ENCODE measurements at places on chromosomes 5 and 9.

GRCh38 chr5:112737070-112737462 is 619 bp upstream of the APC start:
- DNase-seq: no peak

DNA sequence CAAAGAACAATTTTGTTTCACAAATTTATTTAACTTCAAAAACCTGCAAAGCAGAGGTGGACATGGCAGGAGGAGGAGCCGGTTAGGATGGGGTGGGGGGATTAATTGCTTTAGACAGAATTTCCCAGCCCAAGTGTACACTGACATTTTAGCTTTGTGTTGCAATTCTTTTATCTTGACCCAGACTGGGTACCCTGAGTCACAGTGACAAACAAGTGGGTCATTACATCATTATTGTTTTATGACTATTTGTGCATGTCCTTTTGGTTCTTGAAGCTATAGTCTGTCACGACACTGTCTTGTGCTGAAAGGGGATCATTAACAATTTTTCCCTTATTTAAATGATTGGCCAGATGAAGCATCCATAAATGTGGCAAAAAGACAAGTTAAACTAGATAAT is 84.5 kb upstream of the VCAN start:
- no peak for DNase-seq

DNA sequence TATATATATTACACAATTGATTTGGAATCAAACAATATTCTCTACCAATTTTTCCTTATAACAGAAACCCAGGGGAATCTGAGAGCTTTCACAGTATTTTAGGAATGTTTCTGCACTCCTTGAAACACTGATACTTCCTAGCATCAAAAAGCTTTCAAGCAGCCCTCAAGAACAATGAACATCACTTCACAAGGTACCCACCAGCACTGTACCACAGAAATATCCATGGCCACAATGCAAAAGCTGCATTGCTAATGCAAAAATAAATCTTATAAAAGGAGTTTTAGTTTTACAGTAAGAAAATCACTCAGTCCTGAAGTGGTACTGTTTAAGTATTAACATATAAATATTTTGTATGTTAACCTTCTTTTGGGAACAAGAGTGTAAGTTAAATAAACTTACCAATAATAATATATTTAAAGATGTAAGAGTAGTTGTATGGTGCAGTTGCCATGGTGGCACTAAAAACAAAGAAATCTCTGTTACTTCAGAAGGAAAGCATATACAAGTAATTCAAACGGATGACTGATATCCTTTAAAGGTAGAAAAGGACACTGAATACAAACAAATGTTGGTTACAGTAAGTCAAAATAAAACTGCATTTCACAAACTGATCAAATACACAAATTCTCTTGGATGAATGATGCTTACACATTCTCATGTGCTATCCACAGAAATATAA is 8.6 kb downstream of the RAB14 start:
- DNase-seq: no peak

DNA sequence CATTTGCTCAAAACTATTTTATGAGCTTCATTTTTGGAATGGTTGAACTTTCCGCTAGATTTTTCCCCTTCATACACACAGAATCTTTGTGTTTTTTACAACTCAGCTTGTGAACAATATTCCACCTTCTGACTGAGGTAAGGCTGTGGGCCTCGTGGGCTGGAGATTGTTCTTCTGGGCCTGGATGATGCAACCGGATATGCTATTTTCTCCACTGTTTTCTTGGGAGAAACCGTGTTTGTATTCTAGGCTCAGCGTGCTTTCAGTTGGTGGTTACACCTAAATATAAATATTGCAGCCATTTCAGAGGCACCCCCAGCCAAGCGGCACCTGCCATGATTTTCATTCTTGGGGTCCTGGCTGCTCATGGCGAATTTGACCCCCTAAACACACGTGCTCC is 55.2 kb downstream of the IRX1 start:
- DNase-seq: no peak

GRCh38 chr5:60340965-60341471 is 358.9 kb downstream of the DEPDC1B start:
- DNase-seq: no peak

- no peak for DNase-seq
Observed at GRCh38 chr5:179907556-179908324, at the start of gene TBC1D9B. Gene TBC1D9B, minus strand, starts transcription at chr5:179907897. Its CDS starts 76 bp downstream, at chr5:179907821.

DNA sequence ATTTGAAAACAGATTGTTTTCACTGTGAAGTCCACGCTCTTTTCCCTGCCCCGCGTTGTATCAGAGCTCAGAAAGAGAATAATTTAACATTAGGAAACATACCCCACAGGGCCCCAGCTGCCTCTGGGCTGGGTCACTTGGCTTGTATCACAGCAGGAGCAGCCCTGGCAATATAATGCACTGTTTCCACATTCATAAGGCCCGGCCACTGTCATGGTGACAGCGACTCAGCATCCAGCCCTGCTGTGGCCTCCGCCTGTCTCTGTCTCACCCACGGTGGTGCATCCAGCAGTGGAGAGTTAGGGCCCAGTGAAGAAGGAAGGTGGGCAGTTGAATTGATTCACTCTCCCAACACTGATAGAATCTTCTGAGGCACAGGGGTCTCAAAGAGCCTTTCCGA is 188.9 kb downstream of the NSG2 start:
- no peak for DNase-seq

DNA sequence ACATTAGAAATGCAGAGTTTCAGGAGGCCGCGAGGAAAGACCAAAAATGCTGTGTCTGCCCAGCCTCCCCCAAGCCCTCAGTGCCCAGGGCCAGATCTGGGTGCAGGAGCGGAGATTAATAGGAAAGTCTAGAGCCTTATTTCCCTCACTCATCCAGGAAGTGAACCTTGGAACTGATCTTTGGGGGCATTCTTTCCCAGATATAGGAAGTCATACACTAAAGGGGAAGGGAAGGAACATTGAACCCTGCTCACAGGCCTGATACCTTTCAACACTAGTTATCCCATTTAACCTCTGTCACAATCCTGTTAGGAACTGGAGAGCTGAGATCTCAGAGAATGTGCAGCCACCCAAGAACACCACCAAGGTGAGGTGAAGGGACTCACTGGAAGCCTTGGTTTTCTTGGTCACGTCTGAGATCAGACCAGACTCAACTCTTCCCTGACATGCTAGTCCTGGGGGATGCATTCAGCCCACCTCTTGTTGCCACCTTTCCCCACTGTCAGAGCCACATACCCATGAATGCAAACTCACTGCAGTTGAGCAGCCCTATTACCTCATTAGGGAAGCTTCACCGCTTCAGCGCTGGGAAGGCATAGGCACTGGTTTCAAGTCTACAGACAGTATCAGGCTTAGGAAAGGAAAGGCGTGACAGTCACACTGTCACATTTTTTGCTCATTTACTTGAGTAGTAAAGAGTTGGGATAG is 95.0 kb downstream of the KIAA1958 start:
- no peak for DNase-seq

GRCh38 chr9:118644066-118644465 is 725.2 kb downstream of the BRINP1 start:
- no peak for DNase-seq

- no peak for DNase-seq
Observed at GRCh38 chr9:87740209-87740608, 14.3 kb downstream of the CTSL start.

- no peak for DNase-seq
Observed at GRCh38 chr9:136132512-136133050, 13.9 kb upstream of the TMEM250 start.

DNA sequence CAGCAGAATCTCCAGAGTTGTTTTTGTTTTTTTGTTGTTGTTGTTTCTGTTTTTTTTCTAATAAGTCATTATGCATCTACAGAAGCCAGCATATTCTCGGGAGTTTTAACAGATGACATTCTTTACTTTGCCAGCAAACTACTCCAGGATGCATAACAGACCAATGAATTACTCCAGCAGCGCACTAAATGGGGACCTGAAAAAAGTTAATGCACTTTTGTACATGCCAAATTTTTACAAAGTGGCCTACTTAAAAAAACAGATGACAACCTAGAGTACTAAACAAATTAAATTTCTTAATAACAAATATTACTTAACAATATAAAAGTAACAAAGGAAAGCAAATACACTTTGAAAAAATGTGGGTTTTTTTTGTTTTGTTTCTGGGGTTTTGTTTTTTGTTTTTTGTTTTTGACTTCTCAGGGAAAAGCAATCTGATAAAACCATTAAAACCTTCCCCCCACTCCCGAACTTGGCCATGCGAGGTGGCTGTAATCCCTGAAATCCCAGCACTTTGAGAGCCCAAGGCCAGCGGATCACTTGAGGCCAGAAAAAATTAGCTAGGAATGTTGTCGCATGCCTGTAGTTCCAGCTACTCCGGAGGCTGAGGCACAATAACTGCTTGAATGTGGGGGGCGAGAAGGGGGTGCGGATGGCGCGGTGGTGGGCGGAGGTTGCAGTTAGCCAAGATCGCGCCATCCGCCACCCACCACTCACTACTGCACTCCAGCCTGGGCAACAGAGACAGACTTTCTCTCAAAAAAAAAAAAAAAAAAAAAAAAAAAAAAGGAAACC is 352.4 kb downstream of the CETN3 start:
- DNase-seq: no peak

GRCh38 chr9:134937164-134937555 is 19.4 kb upstream of the FCN1 start:
- DNase-seq: no peak

DNA sequence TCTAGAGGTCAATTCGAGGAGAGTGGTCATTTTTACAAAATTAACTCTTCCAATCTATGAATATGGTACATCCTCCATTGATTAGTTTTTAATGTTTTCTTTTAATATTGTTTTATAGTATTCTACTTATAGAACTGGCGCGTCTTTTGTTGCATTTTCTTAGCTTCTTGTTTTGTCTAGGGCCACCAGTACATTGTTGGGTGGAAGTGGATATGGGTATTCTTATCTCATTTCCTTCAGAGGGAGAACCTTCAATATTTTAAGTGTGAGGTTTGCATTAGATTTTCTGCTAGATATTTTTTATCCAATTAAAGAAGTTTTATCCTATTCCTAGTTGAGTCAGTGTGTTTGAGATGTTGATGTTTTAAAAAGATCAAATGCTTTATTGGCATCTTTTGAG is 69.8 kb downstream of the RPS23 start:
- no peak for DNase-seq

- no peak for DNase-seq
Observed at GRCh38 chr5:177476531-177477233, 3.2 kb upstream of the DBN1 start.

GRCh38 chr5:134997015-134997414 is 29.3 kb downstream of the CATSPER3 start:
- no peak for DNase-seq

- DNase-seq: no peak
Observed at GRCh38 chr5:171152382-171152781, 156.7 kb upstream of the TLX3 start.

- DNase-seq: no peak
Observed at GRCh38 chr9:94269264-94269663, 10.2 kb downstream of the ZNF169 start.

DNA sequence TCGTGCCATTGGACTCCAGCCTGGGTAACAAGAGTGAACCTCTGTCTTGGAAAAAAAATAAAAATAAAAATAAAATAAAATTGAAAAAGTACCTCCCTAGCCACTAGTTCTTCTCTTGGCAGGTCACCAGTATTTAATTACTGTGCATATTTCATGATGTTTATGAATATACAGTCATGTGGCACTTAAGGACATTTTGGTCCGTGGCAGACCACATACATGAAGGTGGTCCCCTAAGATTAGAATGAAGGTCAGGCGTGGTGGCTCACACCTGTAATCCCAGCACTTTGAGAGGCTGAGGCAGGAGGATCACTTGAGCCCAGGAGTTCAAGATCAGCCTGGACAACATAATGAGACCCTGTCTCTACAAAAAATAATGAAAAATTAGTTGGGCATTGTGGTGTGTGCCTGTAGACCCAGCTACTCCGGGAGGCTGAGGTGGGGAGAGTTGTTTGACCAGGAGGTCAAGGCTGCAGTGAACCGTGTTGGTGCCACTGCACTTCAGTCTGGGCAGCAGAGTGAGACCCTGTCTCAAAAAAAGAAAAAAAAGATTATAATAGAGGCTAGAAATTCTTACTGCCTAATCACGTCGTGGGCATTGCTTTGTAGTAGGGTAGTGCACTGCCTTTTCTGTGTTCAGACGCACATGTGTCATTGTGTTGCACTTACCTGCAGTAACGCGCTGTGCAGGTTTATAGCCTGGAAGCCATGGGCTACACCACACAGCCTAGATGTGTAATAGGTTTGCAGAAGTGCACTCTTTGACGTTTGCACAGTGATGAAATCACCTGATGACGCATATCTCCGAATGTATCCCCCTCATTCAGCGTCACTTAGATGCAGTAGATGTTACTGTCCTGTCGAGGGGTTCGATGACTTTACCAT is 12.8 kb downstream of the EHMT1 start:
- no peak for DNase-seq

- DNase-seq: no peak
Observed at GRCh38 chr5:4205398-4205797, 609.8 kb downstream of the IRX1 start.

Measured in NCI-H1694 (cell line).